ENCODE measurements at places on chromosomes 4 and X.

DNA sequence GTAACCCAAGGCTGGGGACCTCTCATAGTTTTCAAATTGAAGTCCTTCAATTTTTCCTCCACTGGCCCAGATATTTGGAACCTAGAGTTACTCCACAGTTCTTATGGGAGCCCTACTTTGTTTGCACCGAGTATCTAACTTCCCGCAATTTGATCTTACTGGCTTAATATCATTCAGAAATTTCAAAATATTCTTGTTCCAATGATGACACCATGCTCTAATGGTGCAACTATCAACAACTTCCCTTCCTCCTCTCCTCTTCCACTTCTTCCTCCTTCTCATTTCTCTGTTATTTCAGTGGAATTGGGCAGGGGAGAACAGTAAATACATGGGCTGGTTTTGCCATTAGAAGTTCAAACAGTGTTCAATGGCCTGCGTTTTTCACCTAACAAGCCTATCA, 20.2 kb downstream of the PDCL2 start:
- no peak for DNase-seq

DNA sequence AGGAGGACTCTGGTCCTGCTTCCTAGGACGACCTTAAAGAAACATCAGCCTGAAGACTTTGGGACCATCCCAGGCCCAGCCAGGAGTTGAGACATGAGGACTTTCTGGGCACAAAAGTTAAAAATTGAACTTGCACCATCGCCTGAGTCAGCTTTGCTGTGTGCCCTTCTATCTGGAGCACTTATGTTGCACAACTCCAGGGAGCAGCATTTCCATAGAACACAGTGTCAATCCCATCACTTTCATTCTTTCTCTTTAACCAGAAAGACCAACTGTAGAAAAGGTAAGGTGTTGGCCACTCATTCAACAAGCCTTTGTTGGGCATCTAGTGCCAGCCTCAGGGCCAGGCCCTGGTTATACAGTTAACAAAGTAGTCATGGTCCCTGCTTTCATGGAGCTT, 8.6 kb upstream of the CLDN24 start:
- DNase-seq: no peak

GRCh38 chrX:7068939-7069367, 78.6 kb upstream of the STS start:
- peak; percentile 15 for DNase-seq

DNA sequence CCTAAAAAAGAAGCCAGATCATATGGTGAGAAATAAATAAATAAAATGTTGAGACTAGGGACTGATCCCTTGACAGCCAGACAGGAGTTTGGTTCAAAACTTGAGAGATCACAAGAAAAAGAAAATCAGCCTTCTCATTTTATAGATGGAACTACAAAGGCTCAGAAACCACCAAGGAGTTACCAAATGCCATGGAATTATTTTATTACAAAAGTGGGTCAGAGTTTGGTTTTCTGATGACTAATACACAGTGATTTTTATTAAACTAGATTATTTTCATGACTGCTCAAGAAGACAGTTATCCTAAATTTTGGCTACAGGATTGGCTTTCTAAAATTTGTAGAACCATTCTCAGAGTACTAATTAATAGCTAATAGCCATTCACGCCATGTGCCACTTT, 6.2 kb downstream of the CXCL1 start:
- no peak for DNase-seq

- no peak for DNase-seq
Observed at GRCh38 chrX:38595801-38596200, 34.5 kb downstream of the TSPAN7 start.

DNA sequence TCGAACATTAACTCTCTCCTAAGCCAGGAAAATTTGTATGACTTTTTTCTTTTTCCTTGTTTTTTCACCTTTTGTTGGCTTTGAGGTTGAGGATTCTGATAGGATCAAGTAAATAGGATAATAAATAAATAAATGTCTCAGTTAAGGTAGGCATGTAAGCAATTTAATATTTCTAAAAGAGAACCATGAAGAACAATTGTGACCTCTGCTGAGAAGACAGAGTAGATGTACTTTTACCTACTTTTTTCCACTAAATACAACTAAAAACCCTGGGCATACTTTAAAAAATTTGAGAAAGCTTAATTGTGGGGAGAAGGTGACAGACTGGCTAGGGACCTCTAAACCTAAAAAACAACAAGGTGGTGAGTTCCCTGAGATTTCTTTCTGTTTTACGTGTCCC, 31.6 kb upstream of the CLNK start:
- DNase-seq: no peak

DNA sequence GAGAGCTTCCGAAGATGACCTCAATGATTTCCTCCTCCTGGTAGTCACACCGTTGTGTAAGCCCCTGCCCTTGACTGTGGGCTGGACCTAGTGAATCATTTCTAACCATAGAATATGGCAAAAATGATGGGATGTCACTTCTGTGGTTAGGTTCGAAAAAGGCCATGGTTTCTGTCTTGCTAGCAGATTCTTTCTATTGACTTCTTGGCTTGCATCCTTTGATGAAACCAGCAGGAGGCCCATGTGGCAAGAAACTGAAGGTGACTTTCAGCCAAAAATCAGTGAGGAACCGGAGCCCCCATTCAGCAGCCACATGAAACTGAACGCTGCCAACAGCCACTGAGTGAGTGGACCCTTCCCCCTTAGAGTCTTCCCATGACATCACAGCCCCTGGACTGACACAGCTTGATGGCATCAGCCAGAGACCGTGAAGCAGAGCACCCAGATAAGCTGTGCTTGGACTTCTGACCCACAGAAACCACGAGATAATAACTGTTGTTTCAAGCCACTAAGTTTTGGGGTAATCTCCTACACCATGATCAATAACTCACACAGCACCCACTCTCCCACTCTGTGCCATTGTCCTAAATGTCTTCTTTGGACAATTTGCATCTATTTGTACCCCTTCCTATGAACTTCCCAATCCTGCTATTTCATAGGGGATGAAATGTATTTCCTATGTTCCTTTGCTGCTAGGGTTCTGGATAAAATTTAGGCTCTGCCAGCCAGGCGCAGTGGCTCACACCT, 148.0 kb upstream of the STX18 start:
- no peak for DNase-seq

GRCh38 chrX:18174971-18175370, 45.7 kb downstream of the BEND2 start:
- DNase-seq: no peak

DNA sequence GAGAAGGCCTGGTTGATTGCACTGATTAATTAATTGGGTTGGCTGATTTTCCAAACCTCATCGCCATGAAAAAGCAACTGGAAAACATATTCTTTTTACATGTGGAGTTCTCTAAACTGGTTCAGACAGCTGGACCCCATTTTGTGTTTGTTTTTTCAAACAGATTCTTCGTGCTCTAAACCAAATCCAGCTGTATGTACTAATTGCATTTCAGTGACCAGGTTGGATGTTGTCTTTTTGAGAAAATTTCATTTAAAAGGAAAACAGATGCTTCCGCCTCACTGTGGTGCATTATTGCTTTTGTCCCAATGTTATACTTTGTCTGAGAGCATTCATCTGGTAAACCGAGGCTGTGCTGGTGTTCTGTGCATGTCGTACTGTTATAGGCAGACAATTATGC, 67.8 kb upstream of the LNX1 start:
- DNase-seq: no peak

- DNase-seq: no peak
Observed at GRCh38 chrX:13864264-13864663, 47.4 kb upstream of the GPM6B start.

DNA sequence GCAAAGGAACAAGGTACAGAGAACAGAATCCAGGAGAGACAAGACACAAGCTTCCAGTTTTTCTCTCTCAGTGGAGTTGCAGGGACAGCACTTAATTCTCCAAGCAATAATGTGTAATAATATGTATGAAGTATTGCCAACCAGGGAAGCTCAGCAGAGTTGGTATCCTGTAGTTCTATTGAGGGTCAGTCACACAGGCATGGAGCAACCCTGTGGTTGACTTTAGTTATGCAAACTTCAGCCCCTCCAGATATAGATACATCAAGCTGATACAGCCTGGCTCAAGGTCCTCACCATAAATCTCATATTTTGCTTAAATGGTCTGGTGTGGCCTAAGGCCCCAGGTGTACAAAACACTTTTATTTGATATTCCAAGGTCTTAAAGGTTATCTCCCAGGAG, 248.6 kb upstream of the EPHA5 start:
- no peak for DNase-seq

DNA sequence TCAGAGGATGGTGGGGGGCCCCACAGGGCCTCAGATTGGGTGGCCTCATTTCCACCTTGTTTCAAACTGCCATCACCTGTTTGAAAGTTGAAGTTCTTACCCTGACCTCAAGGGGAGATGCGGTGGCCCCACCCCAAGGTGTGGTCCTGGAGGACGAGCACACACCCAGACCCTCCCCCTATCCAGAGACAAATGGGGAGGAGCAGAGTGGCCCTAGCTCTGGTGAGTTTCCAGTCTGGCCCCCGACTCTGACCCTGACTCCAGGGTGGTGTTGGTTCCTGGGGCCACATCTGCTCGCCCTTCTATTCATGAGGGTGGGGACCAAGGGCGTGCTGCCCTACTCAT, 36.3 kb upstream of the ADRA2C start:
- DNase-seq: no peak

DNA sequence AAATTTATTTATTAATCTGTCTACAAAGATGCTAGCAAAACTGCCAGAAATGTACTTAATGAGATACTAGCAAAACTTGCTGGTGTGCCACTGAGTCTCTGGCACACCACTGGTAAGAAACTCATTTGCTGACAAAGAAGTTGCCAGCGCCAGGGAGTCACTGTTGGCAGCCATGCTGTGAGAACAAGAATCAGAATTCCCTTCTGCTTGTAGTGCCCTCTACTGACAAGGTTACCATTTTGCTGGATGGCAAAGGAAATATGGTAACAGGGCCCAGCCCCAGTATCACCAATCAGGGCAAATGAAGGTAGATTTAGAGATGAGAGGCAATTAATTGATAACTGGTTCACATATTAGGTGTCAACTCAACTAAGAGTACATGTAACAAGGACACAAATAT, 750.1 kb upstream of the ADGRL3 start:
- no peak for DNase-seq

GRCh38 chr4:712916-713632, 7.4 kb downstream of the PCGF3 start:
- DNase-seq: no peak

DNA sequence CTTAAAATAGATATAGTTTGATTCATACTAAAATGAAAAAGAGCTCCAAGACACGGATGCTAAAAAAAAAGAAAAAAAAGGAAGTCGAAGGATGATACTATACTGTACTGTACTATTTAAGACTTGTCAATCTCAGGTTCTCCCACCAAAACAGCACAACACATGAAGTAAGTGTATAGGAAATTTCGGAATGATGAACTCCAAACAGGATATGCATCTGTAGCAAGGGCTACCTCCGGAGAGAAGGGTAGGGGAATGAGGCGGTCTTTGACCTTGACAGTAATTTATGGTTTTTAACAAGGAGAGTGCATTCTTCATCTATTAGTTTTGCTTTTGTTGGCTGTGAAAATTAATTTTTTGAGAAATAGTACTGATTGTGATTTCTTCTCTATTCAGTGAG, 541 bp upstream of the FIP1L1 start:
- no peak for DNase-seq

DNA sequence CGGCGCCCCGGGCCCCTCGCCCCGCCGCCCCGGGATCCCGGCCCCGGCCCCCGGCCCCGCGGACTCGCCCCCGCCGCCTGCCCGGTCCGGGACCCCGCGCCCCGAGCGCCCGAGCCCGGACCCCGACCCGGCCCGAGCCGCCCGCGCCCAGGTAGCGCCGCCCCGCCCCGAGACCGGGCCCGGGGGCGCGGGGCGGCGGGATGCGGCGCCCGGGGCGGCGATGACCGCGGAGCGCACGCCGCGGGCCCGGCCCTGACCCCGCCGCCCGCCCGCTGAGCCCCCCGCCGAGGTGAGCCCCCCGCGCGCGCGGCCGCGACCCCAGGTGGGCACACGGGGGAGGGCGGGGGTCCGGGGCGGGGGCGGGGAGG, 224 bp downstream of the FGFRL1 start:
- no peak for DNase-seq

DNA sequence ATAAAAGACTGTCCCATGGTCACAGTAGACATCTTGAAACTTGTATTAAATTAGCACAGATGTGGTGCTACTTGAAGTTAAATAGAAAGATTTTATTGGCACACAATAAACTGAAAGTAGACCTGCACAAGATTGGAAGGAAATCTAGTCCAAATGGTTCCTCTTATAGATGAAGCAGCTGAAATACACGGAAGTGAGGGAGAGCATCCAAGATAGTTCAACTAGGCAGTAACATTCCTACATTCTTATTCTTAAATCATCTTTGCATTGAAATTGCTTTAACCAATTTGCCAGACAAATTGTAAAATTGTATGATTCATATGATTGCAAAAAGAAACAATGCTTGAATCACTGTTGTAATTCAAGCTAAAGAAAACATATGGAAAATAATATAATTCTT, 87.6 kb upstream of the VCX3B start:
- DNase-seq: no peak

GRCh38 chrX:44439242-44439794, 95.8 kb upstream of the EFHC2 start:
- no peak for DNase-seq

DNA sequence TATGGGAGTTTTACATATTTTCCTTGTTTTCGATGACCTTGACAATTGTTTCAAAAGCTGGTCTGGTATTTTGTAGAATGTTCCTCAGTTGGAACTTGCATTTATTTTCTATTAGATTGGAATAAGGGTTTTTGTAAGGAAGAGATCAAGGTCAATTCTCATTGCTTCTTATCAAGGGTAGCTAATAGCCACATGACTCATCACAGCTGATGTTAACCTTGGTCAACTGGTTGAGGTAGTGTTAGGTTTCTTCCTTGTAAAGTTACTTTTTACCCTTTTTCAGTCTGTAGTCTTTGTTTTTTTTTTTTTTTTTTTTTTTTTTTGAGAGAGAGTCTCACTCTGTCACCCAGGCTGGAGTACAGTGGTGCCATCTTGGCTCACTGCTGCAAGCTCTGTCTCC, 257.2 kb downstream of the SNCA start:
- DNase-seq: no peak

DNA sequence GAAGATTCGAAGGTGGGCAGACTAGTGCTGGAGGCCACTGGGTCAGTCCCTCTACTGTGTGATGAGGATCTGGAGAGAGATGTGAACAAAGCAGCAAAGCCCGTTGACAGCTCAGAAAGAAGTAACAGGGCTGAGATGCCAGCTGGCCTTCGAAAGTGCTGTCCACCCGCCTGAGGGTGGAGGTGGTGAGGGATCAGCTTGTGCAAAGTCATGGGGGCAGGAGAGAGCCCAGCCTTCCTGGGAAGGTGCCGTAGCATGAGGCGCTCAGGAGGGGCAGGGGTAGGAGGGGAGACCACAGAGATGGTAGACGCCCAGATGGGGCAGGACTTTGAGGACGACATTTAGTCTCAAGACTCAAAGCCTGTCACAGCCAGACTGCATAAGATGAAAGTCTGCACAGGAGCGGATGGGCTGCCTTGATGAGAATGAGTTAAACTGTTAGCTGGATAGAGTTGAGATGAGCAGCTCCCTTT, 19.7 kb downstream of the TBC1D14 start:
- DNase-seq: no peak

Measured in CD4-positive, alpha-beta memory T cell (primary cell).